Activated T-cell treated with anti-CD3 and anti-CD28 coated beads, Interleukin-2, amount 50 U/mL, for 72 hours (primary cell): ENCODE measurements at places on chromosomes 6 and 20.

- peak; percentile 39 for DNase-seq
These were observed 213.6 kb upstream of the DTNBP1 start for GRCh38 chr6:15876406-15876805.

DNA sequence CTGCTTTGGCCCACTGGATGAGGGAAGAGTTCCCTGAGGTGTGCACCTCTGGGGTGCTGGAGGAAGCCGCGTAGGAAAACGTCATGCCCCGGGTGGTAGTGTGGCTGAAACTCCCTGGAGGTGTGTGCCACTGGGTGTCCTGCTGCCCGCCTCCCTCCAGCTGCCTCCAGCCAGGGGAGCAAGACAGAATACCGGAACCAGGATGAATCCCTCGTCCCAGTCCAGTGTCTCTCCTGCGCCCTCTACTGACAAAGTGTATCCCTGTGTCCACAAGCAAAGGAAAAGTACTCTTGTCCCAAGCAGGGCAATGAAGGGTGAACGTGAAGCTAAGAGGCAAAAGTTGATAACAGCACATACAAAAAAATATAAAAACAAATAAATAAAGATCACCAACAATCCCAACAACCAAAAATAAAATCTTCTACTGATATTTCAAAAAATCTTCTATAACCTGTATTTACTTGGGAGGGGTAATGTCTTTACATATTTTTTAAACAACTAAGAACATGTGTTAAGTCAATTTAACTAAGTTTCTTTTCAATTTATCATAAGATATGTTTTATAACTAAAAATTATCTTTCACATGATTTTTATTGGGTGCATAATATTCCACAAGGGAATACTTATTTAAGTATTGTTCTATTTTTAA is 437.6 kb downstream of the MAFB start:
- no peak for DNase-seq

- no peak for DNase-seq
These were observed 778 bp upstream of the LIN28B start for GRCh38 chr6:104955927-104956730.

DNA sequence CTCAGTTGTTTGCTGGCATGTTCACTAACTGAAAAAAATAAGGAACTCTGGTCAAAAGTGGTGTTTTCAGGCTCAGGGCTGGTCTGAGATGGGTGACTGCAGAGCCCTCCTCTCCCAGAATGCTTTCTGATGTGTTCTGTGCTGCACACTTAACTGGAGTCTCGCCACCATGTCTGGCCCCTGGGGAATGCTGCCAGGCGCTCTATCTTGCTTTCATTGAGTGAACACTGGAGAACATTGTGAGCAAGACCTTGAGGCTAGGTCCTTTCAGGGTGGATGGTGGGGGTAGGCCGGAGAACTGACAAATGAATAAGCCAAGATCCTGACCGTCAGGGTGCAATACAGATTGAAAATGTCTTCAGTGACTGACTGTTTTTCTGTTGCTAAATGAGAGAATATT is 19.5 kb downstream of the PANK2 start:
- DNase-seq: no peak
